Esophagus muscularis mucosa (tissue), 4 donors: ENCODE measurements at places on chromosomes 5 and 9. TPM values are rescaled to one million over a fixed set of nuclear protein-coding genes. Genes with fewer than 3 reads are reported as not detected.

The QRFP gene
- total RNA-seq = not detected

The TTC39B gene
- 13.4 TPM for total RNA-seq

The C9 gene
- not detected for total RNA-seq

The NMUR2 gene
- total RNA-seq = not detected

The SPINK5 gene
- not detected for total RNA-seq

The MARCOL gene
- total RNA-seq = not detected

GRCh38 chr5:154287136-154287535 lies 96.6 kb downstream of the GALNT10 start:
- no peaks in the 10 kb centered on the region for H3K27me3 ChIP-seq
- peak; percentile 47 for DNase-seq
- H3K4me1 ChIP-seq = peaks cover 42% of the 10 kb centered on the region
- peak overlapping the region; percentile 60 for H3K27ac ChIP-seq

GRCh38 chr5:92548346-92548745 lies 1032.7 kb downstream of the NR2F1-AS1 start:
- no peak overlapping the region for H3K27ac ChIP-seq
- no peaks in the 10 kb centered on the region for H3K27me3 ChIP-seq
- H3K4me3 ChIP-seq = no peak overlapping the region
- DNase-seq = no peak
- no peaks in the 10 kb centered on the region for H3K36me3 ChIP-seq
- no peaks in the 10 kb centered on the region for H3K4me1 ChIP-seq

DNA sequence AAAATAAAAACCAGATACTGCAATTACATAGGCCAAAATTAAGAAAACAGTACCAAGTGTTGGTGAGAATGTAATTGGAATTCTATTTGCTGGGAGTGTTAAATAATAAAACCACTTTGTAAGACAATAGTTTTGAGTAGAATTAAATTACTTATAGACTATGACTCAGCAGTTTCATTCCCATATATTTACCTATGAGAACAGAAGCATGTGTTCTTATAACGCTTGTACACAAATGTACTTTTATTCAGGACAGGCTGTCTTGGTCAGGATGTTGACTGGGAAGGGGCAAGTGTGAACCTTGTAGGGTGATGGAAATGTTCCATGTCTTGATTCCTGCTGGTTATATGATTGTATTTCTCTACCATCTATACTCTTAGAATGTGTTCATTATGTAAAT lies 56.3 kb downstream of the ERBIN start:
- no peak overlapping the region for H3K4me3 ChIP-seq
- H3K4me1 ChIP-seq = peaks cover 32% of the 10 kb centered on the region

GRCh38 chr9:2241836-2242741 lies 226.9 kb downstream of the SMARCA2 start:
- H3K36me3 ChIP-seq = no peaks in the 10 kb centered on the region
- H3K27me3 ChIP-seq = no peaks in the 10 kb centered on the region
- peak overlapping the region; percentile 47 for H3K27ac ChIP-seq
- peak overlapping the region; percentile 52 for H3K4me3 ChIP-seq
- DNase-seq = no peak

DNA sequence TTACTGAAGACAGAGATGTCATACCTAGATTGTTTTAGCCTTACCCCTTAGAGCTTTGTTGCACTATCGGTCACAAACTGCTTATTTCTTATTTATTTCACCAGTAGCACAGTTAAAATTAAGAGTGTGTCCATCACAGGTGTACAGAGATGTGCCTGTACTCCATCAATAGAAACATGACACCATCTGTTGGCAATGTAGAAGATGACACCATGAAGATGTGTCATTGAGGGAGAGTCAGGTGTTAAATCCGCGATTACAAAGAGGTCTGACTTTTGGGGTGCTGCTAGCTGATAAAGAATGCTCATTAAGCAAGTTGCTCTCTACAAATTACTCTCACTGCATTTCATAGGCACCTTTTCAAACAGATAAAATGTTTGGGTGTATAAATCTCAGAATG lies 164.4 kb downstream of the SMARCA2 start:
- no peaks in the 10 kb centered on the region for H3K27me3 ChIP-seq
- H3K4me1 ChIP-seq = peaks cover 17% of the 10 kb centered on the region
- H3K36me3 ChIP-seq = peaks cover 22% of the 10 kb centered on the region
- DNase-seq = no peak
- H3K4me3 ChIP-seq = no peak overlapping the region

DNA sequence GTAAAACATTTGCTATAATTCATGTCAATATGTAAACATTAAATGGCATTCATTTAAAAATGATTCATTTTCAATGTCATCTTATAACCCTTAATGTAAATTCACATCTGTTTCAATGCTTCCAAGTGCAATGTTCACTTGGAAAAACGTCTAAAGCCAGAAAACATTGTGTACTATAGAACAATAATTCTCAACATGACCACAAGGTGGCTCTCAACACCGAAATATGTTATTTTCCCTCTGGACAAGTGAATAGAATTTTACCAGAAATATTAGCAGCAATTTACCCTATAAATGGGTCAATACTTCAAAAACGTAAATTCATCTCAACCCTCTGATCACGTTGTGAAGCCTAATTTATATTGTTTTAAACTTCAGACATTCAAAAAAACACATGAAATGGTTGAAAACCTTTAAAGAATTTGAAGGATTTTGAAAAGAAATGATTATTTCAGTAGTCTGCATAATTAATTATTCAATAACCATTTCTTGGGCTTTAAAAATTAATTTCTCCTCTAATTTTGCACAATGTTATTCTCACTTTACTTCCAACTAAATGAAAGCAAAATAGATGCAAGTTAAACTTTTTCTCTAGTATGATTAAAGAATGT lies 11.0 kb downstream of the CDH10 start:
- H3K27me3 ChIP-seq = no peaks in the 10 kb centered on the region
- no peak overlapping the region for H3K4me3 ChIP-seq
- no peak overlapping the region for H3K27ac ChIP-seq
- no peaks in the 10 kb centered on the region for H3K36me3 ChIP-seq

DNA sequence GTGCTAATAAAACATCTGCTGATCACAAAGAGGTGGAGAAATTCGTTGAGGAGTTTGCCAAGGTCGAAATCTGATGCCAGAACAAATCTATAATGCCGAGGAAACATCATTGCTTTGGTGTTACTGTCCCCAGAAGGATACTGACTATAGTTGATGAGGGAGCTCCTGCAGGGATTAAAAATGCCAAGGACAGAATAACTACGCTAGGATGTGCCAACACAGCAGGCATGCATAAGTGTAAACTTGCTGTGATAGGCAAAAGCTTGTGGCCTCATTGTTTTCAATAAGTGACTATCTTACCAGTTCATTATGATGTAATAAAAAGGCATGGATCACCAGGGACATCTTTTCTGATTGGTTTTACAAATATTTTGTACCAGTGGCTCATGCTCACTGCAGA lies 66.8 kb upstream of the ADCY2 start:
- no peaks in the 10 kb centered on the region for H3K36me3 ChIP-seq
- H3K27ac ChIP-seq = no peak overlapping the region
- no peak for DNase-seq
- no peaks in the 10 kb centered on the region for H3K27me3 ChIP-seq

DNA sequence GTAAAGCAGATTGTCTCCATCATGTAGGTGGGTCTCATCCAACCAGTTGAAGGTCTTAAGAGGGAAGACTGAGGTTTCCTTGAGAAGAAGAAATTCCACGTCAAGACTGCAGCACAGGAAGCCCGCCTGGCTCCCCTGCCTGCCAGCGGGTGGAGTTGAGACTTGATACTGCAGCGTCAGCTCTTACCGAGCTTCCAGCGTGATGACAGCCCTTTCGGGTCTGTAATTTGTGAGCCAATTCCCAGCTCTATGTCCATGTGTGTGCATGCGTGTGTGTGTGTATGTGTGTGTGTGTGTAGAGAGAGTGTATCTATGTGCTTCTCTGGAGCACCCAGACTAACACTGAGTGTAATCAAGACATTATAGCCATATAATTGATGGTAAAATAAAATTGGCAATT lies 379.7 kb upstream of the IRX2 start:
- no peaks in the 10 kb centered on the region for H3K36me3 ChIP-seq
- no peaks in the 10 kb centered on the region for H3K4me1 ChIP-seq
- H3K27ac ChIP-seq = no peak overlapping the region
- no peak for DNase-seq

DNA sequence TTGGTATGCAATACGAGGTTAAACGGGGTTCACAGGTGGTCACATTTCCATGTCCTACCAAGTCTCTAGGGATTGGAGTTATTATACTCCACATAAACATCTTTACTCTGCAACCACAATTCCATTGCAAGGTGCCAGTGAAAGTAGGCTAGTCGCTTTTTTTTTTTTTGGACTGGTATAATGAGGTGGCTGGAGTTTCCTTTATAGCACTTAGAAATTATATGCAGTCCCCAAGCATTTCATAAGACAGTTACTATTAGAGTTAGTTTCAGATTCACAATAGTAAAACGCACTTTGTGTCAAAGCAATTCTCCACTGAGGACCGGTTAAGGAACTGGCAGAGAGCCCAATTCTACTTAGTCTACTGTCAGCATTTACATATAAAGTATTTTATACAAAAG lies 1.4 kb downstream of the MEF2C start:
- DNase-seq = no peak
- peak overlapping the region; percentile 68 for H3K4me3 ChIP-seq
- no peaks in the 10 kb centered on the region for H3K36me3 ChIP-seq
- peaks cover 62% of the 10 kb centered on the region for H3K4me1 ChIP-seq
- peak overlapping the region; percentile 91 for H3K27ac ChIP-seq

GRCh38 chr9:89597711-89598362 lies 7.0 kb upstream of the GADD45G start:
- H3K36me3 ChIP-seq = no peaks in the 10 kb centered on the region
- H3K27ac ChIP-seq = no peak overlapping the region

DNA sequence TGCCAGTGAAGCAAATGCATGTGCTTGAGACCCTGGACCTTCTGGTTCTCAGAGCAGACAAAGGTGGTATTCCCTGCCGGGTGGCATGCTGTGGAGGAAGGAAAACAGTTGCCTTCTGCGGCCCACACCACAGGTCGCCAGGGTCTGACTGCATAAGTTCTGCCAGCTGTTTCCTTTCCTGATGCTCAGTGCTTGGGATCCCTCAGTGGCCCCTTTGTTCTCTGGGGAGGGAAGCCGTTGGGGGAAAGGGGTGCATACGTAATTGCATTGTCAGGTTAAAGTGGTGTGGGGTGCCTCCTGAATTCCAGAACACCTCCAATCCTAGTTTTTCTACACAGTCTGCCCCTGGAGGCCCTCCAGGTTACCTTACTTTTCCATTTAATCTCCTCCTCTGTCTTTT lies 43.1 kb upstream of the SLC2A8 start:
- no peak overlapping the region for H3K27ac ChIP-seq
- H3K4me1 ChIP-seq = no peaks in the 10 kb centered on the region
- no peak overlapping the region for H3K4me3 ChIP-seq
- no peak for DNase-seq
- peaks cover 39% of the 10 kb centered on the region for H3K36me3 ChIP-seq
- no peaks in the 10 kb centered on the region for H3K27me3 ChIP-seq

GRCh38 chr5:136034984-136035383 lies 6.2 kb downstream of the TGFBI start:
- H3K36me3 ChIP-seq = no peaks in the 10 kb centered on the region
- no peak for DNase-seq
- H3K27ac ChIP-seq = no peak overlapping the region
- H3K4me1 ChIP-seq = peaks cover 39% of the 10 kb centered on the region
- no peaks in the 10 kb centered on the region for H3K27me3 ChIP-seq

- no peaks in the 10 kb centered on the region for H3K27me3 ChIP-seq
- no peak overlapping the region for H3K27ac ChIP-seq
- DNase-seq = peak; percentile 91
- no peaks in the 10 kb centered on the region for H3K36me3 ChIP-seq
Measured at GRCh38 chr5:79873187-79873586, 117.9 kb downstream of the MTX3 start.

DNA sequence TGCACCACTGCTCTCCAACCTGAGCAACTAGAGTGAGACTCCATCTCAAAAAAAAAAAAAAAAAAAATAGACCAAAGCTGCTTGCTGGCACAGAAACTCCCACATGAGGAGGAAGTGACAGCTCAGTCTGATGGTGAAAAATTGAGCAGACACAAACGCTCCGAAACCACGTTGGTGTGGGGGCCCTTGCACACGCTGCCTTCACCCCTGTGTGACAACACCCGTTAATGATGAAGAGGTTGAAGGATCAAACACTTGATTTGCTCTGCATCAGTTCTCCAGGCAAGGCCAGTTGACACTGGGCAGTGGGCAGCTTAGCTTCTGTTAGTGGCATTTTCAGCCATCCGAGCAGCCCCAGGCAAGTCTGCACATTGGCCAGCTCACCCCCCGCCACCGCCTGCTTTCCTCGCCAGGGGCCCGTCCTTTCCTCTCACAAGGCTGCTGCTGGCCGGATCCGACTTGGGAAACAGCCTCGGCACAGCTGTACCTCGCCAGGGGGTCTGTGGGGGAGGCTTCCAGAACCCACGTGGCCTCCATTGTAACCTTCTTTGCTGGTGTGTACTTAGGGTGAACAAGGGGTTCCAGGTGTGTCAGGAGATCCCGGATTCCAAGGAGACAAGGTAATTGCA lies 79.8 kb downstream of the COL27A1 start:
- H3K36me3 ChIP-seq = no peaks in the 10 kb centered on the region
- no peak overlapping the region for H3K27ac ChIP-seq
- H3K4me1 ChIP-seq = peaks cover 21% of the 10 kb centered on the region

GRCh38 chr5:67028941-67029340 lies 167.7 kb downstream of the CD180 start:
- H3K27me3 ChIP-seq = no peaks in the 10 kb centered on the region
- DNase-seq = no peak
- H3K4me3 ChIP-seq = no peak overlapping the region
- H3K36me3 ChIP-seq = no peaks in the 10 kb centered on the region
- H3K27ac ChIP-seq = no peak overlapping the region

- H3K4me1 ChIP-seq = no peaks in the 10 kb centered on the region
- no peaks in the 10 kb centered on the region for H3K36me3 ChIP-seq
- H3K27me3 ChIP-seq = no peaks in the 10 kb centered on the region
- no peak overlapping the region for H3K4me3 ChIP-seq
- DNase-seq = no peak
Measured at GRCh38 chr5:149878371-149878770, 66.2 kb downstream of the PDE6A start.

- DNase-seq = no peak
- no peaks in the 10 kb centered on the region for H3K27me3 ChIP-seq
- H3K36me3 ChIP-seq = no peaks in the 10 kb centered on the region
- no peaks in the 10 kb centered on the region for H3K4me1 ChIP-seq
Measured at GRCh38 chr5:126683912-126684311, 83.2 kb downstream of the PHAX start.

- DNase-seq = no peak
- H3K4me3 ChIP-seq = no peak overlapping the region
- H3K27me3 ChIP-seq = no peaks in the 10 kb centered on the region
- H3K36me3 ChIP-seq = no peaks in the 10 kb centered on the region
Measured at GRCh38 chr5:110475529-110475928, 250.9 kb downstream of the TMEM232 start.
